ENCODE measurements at places on chromosomes 16 and 17. TPM values are rescaled to one million over a fixed set of nuclear protein-coding genes. Genes with fewer than 3 reads are reported as not detected.
A peak's percentile ranks its signal among the peaks of the same experiment; 100 is the strongest.

The TGFB1I1 gene
- 3.7 TPM for polyA plus RNA-seq

The PDILT gene
- not detected for polyA plus RNA-seq

The TVP23B gene
- polyA plus RNA-seq = 26.3 TPM

The CCL5 gene
- not detected for polyA plus RNA-seq

The CSF3 gene
- not detected for polyA plus RNA-seq

The TBC1D3 gene
- polyA plus RNA-seq = not detected

The RAP1GAP2 gene
- 18.6 TPM for polyA plus RNA-seq

The SRL gene
- not detected for polyA plus RNA-seq

The MPO gene
- polyA plus RNA-seq = 0.08 TPM

The ITGAD gene
- not detected for polyA plus RNA-seq

The SPIRE2 gene
- polyA plus RNA-seq = 5.0 TPM

The CDYL2 gene
- polyA plus RNA-seq = 0.90 TPM

The TPSG1 gene
- polyA plus RNA-seq = 0.56 TPM

DNA sequence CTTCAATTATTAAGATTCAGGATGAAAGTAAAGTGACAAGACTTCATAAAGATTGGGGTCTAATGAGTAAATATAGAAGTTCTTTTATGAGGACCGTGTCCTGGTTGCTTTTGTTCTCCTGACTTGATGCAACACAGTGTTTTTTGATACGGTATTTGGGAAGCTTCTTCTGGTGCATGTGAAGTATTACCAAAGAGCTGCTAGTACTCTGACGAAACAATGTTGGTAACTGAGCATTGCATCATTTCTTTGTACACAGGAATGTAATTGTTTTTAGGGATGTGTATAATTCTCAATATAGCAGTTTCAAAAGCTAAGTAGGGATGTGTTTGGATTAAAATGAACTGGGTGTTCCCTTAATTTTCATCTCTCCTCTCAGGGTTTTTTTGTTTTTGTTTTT lies 15.9 kb downstream of the KPNB1 start:
- DNase-seq = no peak

DNA sequence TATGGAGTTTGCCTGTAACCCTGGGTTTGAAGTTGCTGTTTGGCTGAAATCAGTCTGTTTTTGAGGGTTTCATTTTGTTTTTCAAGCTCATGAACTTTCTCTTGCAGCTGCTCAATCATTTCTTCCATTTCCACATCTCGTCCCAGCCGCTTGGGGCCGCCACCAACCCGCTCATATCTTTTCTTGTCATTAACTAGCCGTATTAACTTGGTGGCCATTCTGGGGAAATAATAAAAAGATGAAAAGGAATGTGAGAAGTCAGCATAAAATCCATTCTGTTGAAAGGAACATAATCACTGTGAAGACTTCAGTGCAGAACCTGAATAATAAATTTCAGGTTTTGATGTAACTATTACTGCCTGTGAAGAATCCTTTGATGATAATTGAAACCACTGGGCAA lies 11.5 kb downstream of the RPGRIP1L start:
- DNase-seq = peak; percentile 44

DNA sequence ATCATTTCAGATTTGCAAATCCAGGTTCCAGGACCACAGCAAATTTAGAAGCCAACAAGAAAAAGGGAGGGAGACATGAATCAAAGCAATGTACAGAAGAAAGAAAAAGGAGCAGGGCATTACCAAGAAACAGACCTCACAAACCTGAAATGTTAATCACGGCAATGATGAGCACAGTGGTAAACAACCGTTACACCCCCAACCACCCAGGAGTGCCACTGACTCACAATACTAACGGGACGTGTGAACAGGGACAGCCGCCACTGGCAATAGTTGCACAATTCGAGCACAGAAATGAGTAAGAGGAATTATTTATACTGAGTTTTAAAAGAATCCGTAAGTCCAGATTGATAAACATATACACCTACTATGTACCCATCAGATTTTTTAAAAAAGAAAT lies 13.8 kb downstream of the USP22 start:
- DNase-seq = no peak

- DNase-seq = no peak
Observed at GRCh38 chr17:68768804-68769203, 167.6 kb upstream of the FAM20A start.

GRCh38 chr16:67683767-67684166 lies 17.2 kb downstream of the C16orf86 start:
- DNase-seq = no peak

DNA sequence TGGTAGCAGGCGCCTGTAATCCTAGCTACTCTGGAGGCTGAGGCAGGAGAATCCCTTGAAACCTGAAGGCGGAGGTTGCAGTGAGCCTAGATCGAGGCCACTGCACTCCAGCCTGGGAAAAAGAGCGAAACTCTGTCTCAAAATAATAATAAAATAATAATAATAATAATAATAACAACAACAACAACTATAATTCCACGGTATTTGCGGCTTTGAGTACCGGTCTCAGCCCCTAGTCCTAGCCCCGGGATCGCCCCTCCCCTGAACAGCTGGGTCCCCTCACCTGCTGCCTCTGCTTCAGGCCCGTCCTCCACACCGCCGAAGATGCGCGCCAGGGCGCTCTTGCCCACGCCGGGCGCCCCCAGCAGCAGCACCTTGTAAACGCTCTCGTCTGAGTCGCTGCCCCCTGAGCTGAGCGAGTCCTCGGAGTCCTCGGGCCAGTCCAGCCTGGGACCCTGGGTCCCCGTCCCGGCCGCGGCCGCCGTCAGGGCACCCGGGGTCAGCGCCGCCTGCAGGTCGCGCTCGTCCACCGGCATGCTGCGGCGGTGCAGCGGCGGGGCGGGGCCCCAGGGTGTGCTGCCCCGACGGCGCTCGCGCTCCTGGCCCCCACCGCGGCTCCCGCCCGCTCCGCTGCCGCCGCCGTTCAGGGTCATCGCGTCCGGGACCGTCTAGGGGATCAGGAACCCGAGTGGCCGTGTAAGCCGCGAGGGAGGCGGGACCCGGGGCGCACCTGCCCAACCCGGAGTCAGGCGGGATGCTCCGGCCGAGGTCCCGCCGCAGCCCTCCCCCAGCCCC lies 611 bp downstream of the RRAD start:
- DNase-seq = peak; percentile 79

- DNase-seq = peak; percentile 86
Observed at GRCh38 chr17:79741751-79742588, 11.2 kb downstream of the ENPP7 start.

- peak; percentile 66 for DNase-seq
Observed at GRCh38 chr17:40322358-40323315, 13.7 kb downstream of the RARA start.

DNA sequence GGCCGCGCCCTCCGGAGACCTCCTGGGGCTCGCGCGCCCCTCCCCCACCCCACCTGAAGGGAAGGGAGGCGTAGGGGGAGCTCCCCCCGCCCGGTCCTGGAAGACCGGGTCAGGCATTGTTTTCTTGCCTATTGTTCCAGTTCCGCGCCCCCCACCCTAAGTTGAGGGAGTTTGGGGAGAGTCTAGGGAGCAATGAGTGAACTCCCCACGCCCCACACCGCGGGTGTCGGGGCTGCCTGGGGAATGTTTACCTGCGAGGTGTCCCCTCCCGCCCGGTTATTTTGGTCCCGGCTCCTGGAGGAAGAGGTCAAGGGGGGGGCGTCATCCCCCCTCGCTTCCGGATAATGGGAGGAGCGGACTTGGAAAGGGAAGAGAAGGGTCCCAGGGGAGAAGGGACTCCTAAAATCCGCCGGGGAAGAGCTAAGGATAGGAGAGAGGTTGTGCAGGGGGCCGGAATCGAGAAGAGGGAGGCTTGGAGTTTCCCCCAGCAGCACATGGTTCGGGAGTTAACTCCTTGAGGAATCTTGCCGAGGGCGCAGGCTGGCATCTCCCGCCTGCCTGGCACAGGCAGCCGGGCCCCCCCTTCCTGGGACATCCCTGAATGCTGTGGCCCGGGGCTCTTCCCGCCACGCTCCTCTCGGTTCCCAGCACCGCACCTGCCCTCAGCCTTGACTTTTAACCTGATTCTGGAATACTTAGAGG lies 881 bp downstream of the MLLT6 start:
- peak; percentile 80 for DNase-seq

GRCh38 chr17:48442819-48443218 lies 12.8 kb upstream of the SKAP1 start:
- DNase-seq = no peak

DNA sequence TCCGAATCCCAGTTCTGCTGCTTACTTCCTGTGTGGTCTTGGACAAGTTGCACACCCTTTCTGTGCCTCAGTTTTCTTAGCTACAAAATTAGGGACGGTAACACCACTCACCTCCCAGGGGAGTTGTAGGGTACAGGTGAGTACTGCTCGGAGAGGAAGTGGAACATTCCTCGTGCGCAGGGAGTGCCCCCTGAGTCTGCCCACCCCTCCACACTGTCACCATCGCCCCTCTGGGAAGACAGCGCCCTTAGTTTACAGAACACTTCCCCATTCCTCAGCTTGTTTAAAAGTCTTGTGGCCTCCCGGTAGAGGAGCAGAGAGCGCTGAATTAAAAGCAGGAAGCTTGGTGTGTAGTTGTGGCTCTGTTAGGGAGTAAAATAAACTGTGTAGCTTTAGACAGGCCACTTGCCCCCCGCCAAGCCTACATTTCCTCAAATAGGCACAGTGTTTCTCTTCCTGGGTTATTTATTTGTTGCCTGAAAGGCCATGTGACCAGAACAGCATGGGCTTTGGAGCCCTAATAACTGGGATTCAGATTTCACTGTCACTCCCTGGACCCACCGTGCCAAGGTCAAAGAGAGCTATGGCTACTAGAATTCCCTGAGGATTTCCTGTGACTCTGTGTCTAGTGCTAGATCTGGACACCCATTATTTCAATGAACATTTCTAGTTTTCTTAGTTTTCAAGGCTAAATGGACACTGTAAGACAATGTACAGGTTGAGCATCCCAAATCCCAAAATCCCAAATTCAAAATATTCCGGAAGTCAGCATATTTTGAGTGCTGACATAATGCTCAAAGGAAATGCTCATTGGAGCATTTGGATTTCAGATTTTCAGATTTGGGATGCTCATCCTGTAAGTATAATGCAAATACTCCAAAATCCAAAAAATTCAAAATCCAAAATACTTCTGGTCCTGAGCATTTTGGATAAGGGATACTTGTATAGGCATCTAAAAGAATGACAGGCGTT lies 372.5 kb downstream of the SNX29 start:
- no peak for DNase-seq

DNA sequence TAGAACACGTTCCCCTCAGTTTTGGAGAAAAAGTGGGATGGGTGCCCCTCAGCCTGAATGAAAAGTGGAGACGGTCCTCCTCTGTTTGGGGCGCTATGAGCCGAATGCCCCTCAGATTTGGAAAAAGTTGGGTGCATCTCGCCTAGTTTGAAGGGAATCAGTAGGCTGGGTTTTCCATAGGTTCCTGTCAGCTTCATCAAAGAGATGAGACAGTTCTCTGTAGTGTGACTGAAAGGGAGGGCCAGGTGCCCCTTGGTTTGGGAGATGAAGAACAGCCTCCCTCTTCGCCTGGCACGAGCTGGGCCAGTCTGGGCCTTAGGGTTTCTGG lies 742 bp upstream of the SLC9A5 start:
- no peak for DNase-seq

GRCh38 chr17:36152639-36153120 lies 23.8 kb downstream of the TBC1D3B start:
- peak; percentile 3 for DNase-seq

GRCh38 chr16:87028481-87029320 lies 288.5 kb downstream of the C16orf95 start:
- no peak for DNase-seq

DNA sequence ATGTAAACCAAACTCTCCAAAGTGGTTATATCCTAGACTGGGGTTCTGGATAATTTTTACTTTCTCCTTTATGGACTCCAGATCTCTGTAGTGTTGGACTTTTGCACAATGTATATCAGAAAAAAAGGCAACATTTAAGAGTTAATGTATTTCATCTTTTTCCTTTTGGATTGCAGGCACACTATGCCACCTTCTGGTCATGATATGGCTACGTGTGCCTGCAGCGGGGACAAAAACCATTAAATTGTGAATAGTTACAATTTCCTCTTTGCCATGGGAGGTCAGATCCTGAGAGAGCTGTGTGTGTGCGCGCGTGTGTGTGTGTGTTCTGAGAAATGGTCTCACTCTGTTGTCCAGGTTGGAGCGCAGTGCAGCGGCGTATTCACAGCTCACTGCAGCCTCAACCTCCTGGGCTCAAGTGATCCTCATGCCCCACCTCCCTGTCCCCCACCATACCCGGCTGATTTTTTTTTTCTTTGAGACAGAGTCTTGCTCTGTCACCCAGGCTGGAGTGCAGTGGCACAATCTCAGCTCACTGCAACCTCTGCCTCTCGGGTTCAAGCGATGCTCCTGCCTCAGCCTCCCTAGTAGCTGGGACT lies 4.3 kb upstream of the SGF29 start:
- DNase-seq = peak; percentile 45

GRCh38 chr17:34391241-34391640 lies 28.2 kb upstream of the CCL1 start:
- DNase-seq = no peak

- no peak for DNase-seq
Observed at GRCh38 chr16:27346819-27347218, 33.0 kb downstream of the IL4R start.

DNA sequence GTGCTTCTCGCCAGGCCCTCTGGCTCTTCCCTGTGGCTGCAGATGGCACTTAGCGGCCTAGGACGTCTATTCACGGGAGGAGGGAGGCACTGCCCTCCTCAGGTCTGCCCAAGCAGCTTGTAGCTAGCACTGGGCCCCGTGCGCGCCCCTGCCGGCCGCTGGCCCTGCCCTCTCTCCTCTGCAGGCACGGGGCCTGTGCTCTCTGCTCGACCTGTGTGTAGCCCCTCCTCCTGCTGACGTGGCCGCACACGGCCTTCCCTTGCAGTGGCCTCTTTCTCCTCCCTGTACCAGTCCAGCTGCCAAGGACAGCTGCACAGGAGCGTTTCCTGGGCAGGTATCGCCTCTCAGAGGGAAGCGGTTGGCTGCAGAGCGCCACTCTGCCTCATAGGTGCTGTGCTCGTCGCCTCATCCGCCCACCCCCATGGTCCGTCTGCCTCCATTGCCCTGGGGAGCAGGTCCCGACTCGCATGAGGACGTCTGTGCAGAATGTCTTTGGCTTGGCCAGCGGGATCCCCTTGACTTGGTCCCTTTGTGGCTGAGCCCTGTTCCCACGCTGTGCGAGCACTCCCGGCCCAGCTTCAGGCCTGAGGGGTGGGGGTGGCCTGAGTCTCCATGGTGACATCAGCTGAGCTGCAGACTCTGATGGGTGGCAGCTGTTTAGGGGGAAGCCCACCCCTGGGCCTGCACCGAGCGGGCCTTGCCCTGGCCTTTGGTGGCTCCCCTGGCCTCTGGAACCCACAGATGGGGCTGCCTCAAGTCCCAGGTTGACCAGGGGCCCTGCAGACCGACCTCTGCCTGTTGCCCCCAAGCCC lies 34.6 kb downstream of the TSC2 start:
- DNase-seq = no peak

DNA sequence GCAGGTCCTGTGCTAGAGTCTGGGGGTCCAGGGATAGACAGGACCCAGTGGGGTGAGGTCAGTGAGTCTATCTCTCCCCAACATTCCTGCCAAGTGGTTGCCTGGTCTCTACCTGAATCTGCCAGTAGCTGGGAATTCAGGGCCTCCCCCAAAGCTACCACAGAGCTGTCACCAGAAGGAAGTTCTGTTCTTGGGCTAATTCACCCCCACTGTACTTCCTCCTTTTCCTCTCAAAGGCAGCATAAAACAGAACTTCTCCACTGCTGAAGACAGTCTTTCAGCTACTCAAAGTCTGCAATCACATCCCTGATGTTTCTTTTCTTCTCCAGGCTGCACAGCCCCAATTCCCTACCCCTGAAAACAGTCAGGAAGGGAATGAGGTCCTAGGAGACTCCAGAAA lies 8.7 kb downstream of the CAMTA2 start:
- no peak for DNase-seq

Measured in GM23338 (cell line).